ENCODE measurements at places on chromosomes 6 and 20.
A peak's percentile ranks its signal among the peaks of the same experiment; 100 is the strongest.

DNA sequence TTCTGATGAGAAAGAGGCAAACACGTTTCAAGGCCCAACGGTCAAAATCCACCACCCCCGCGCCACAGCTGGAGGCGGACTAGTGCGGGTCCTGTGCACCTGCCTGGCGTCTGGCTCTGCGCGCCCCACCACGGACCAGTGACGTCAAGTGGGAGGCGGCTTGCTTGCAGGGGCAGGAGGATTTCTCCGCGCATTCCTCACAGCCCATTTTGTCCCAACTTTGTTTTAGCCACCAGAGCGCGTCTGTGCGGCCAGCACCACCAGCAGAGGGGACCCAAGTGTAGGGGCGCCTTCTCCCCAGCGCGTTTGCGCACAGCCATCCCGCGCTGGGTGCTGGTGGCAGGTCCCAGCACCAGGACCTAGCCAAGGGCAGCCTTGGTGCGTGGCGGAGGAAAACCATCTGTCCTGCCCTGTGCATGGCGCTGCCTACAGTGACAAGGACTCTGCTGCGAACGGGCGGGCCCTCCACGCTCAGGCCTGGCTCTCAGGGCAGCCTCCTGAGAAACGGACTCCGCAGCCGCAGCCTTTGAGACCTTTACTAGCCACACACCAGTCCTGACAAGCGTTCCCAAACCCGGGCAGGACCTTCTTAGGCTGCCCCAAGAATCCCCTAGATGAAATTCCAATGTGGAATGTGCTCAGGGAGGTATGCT is 194.8 kb upstream of the EXOC2 start:
- DNase-seq: no peak

DNA sequence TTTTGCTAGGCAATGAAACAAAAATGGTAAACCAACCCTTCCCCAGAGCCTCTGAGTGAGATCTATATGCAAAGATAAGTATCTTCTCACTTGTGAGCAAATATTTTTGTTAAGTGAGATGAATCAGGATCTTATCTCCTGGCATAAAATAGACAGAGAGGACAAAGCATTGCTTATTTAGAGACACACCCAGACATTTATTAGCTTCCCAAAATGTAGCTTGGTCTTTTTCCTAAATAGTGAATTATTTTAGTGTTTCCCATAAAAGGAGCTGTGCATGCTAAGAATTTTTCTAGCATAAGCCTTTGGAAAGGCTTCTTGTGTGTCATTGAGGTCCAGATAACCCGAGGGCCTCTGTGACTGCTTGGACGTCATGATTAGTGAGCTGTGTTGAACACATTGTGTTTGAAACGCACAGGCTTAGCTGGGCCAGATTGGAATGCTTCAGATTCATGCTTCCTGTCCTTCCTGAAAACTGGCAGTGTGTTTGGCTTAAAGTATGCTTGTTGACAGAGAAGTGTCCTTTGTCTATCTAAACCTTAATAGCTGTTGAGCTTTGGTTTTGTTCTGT is 16.5 kb downstream of the MTHFD1L start:
- no peak for DNase-seq

GRCh38 chr6:8172530-8172929 is 70.2 kb upstream of the EEF1E1 start:
- no peak for DNase-seq

DNA sequence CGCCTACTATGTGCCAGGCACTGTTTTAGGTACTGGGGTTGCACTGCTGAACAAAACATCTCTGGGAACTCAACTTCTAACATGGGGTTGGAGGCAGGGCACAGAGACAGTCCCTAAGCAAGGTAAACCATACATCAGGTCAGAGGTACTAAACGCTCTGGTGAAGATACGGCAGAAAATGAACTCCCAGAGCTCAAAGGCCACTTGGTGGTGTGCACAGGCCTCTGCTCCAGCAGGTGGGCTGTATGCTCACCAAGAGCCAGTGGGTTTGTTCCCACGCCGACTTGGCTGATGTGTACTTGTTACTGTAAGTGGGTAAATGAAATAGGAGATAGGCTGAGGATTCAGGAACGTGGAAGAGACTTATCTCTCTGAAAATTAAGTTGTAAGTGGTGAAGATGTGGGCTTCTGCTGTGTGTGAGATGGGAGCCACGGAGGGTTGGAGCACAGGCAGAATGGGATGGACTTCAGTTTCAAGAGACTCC is 133.4 kb downstream of the PREX1 start:
- no peak for DNase-seq

DNA sequence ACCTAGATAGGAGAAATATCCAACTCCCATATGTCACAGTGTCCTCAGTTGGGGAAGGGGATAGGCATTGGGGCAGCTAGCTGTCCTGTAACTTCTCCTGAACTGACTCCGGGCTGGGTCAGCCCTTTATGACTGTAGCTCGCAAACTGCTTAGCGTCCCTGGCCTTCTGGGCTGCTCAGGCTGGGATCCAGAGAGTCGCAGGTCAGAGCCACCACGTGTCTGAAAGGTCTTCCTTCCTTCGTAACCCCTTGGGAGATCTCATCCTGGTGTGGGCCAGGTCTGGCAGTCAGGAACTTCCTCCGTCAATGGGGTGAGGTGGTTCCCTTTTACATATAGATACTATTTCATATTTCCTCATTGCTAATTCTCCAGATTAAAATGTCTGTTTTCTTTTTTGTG is 28.8 kb upstream of the HINT3 start:
- DNase-seq: no peak

DNA sequence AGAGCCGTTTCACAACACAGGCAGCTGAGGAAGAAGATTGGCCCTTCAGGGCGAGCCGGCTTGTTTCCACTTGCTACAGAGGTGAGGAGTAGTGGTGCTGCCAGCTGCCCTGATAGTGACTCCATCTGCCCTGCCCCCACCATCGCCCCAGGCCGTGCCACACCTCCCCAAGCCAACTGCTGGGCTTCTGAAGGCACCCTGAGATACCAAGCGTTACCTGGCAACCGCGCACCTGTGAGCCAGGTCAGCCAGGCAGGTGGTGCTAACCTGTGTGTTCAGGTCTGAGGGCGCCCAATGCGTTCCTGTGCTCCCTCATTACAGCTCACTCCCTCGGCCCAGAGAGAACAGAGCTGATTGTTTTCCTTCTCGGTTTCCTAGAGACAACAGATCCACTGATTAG is 299.1 kb upstream of the ID4 start:
- no peak for DNase-seq

DNA sequence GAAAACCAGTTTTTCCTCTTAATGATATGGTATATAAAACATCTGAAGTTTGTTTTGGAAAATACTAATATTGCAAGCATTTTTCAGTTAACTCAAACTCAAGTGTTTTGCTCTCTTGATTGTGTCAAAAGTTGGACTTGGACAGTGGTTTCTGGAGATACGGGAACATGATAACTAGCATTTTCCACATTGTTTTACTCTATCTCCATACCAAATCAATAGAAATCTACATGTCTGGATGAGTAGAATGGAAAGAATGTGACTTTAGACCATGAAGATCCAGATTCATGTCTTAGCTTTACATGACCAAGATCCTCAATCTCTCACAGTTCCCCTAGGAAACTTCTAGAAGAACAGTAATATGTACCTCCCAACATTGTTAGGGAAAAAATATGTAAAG is 22.2 kb upstream of the FBXO30 start:
- no peak for DNase-seq

DNA sequence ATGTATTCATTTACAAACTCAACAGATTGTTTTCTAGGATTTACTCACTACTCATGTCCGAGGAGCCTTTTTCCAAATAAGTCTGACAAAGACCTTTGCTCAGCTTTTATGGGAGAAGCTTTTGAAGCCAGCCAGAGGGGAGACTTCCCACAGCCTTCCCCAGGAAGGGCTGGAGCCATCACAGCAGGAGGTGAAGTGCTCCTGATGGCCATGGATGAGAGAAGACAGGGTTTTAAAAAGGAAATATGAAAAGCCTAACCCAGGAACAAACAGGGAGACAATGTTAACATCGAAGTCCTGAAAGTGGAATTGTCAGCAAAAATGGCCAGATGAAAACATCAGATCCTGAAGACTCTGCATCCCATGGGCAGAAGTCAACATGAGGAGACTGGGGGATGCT is 11.6 kb upstream of the TAGAP start:
- peak; percentile 26 for DNase-seq

DNA sequence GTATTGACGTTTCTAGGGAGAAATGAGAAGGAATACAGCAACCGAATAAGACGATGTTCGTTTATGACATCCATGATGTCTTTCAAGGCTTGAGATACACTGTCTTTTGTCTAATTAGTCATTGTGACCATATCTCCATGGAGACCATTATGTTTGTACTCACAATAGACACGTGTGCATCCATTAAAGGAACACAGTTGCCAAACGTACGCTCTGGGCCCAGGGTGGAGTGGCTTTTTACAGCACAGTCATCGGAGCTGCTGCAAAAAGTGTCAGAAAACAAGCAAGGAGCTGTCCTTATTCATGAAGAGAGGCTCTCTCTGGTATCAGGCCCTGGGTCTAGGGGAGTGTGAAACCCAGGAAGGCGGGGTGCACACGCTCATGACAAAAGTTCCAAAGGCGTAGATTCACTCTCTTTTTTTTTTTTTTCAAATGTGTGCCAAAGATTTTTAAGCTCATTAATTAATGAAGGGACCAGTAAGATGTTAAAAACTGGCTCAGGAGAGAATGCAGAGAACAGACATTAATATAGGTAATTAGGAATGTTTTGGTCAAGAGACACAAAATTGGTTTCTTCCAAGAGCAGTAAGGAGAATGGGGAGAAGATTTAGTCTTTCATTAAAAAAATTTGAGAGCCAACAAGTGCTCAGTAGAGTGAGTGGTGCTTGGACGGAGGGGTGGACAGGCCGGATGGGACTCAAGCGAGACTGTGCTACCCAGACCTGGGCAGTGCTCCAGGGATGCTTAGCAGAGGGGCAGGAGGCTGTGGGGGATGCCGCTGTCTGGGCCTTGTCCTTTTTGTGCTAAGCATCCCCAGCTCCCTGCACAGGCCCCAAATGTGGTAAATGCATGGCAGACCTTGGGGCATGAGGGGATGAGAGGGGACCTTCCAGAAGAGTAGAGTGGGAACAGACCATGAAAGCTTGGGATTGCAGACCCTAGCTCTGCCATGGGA is 34.9 kb upstream of the GTSF1L start:
- DNase-seq: no peak

DNA sequence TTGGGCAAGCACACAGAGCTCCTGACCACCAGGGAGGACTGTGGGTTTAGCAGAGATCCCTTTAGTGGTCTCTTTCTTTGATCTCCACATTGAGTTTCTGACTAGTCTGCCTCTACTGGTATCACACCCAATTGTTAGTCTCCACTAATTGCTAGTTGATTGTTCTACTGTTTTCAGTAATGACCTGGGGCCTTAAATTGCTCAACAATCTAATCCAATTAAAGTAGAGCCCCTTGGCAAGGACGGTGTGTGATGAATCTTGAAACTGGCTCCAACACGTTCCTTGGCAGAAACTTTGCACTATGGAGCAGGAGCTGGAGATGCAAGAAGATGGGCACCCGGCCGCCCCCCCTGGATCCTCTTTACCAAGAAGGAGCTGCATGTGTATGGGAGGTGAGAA is 12.3 kb downstream of the FAM50B start:
- no peak for DNase-seq

DNA sequence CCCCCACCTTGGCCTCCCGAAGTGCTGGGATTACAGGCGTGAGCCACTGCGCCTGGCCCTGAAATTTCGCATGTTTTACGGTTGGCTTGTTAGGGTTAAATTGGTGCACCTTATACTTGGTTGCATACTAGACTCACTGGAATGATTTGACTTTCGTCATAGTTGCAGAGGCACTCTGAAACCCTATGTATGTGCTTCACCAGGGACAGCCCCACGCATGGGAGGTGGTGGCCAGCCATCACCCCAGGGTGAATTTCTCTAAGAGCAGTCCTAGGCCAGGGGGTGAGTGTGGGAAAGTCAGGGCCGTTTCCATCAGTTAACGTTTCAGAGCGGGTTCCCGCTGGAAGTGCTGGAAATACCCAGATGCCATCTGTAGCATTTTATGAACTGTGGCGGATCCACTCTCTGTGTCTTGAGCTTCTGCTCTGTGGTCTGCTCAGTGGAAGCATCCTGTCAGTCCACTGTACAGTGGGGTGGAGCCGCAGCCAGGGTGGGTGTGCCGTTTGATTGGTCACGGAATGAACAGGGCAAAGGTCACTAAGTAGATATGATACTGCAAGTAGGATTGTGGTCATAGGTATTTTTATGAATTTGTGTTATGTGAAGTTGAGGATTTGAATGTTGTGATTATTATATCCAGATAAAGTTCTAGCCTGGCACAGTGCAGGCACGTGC is 13.2 kb downstream of the DNAJC5 start:
- no peak for DNase-seq

GRCh38 chr6:127807806-127808517 is 92.9 kb downstream of the THEMIS start:
- DNase-seq: no peak

DNA sequence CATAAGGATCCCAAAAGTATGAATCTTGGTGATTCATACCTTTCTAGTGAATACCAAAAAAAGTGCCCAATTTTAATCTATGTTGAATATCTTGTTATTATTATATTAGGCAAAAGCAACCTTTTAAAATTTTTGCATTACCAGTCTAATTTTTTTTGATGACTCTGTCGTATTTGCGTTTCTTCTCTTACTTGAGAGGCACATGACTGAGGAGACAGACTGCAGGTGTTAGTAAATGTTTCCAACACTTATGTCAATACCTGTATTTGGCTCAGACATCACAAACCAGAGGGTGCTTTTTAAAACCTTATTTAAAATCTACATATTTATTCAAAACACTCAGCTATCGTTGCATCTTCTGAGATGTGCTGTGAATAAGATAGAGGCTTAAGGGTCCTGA is 27.1 kb downstream of the ID4 start:
- DNase-seq: no peak

DNA sequence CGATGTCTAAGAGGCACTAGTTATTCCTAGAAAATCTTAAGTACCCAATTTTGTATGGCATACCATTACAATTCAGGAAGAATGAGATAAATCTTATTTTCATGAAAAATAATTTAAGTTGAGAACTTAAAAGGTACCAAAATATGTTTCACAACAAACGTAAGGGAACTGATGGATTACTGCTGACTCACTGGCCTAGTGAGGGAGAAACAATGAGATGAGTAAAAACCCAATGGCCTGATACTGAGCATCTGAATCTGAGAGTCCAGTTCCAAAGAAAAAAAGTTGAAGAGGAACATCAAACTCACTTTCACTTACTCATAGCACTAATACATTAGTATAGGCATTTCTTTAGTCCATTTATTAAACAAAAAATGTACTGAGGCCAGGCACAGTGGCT is 56.0 kb downstream of the MDN1 start:
- DNase-seq: no peak

- DNase-seq: no peak
Observed at GRCh38 chr20:33609504-33609903, 52.6 kb upstream of the C20orf144 start.

All from HEK293T (cell line).